Forelimb muscle (tissue), 1 donor: ENCODE measurements at places on chromosomes 5 and 9. TPM values are rescaled to one million over a fixed set of nuclear protein-coding genes. Genes with fewer than 3 reads are reported as not detected.

GPR151 gene
- not detected for polyA plus RNA-seq

SPATA31C2 gene
- not detected for polyA plus RNA-seq

DNA sequence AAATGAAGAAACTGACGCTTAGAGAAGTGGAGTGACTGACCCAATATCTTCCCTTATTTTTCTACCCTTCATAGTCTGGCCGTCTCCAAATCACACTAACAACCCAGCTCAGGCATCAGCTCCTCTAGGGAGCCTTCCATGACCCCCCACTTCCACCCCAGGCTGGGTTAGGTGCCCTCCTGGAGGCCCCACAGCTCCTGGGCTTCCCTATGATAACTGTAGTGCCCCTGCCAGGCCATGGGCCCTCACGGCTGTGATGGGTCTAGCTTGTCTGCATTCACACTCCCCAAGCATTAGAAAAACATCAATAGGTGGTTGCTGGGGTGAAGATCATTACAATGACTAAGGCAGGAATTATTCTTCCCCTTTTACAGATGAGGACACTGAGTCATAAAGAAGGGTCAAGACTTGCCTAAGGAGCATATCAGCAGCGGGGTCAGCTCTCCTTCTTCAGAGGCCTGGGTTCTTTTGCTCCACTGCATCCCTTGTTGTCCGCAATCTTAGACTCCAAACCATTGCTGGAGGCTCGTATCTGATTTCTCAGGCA lies 7.3 kb downstream of the CORO2A start:
- DNase-seq: no peak

FTMT gene
- not detected for polyA plus RNA-seq

GABRA6 gene
- polyA plus RNA-seq: not detected

DNA sequence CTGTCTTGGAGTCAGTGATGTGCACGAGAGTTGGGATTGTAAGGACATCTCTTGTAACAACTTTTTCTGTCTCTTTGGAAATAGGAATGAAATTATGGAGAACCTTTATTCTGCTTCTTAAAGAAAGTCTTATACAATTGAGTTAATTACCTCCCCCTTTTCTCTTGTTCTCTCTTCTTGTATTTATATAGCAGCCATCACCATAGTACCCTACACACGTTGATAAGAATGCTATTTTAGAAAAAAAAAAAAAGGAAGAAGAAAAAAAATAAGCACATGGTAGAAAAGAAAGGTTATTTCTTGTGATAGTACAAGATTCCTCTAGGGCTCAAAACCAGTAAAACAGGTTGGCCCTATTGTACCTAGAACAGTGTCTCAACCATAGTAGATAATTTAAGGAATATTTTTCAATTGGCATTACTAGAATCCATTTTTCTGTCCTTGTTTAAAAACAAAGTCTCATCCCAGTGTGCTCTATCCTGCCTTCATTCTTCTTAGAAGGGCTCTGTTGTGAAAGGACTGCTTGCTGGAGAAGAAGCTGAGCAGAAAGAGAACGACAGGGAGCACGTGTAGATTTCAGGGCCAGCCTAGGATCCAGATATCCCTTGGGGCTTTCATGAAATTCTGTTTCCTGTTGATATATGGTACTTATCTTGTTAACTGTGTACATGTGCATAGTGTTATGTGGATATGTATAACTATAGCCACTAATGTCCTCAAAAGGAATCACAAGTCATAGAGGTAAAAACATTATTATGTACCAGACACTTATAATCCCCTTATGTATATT lies 392.3 kb upstream of the MEF2C start:
- DNase-seq: no peak

DNA sequence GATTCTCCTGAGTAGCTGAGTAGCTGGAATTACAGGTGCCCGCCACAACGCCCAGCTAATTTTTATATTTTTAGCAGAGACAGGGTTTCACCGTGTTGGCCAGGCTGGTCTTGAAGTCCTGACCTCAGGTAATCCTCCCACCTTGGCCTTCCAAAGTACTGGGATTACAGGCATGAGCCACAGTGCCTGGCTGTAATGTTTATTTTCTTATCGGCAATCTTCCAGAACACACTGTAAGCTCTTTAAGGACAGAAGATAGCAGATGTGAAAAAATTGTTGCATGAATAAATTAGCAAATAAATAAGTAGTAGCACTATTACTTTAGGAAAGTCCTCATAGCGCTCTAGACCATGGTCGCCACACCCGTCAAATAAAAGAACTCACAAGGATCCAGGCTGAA lies 100.5 kb downstream of the ENC1 start:
- no peak for DNase-seq

PPP3R2 gene
- not detected for polyA plus RNA-seq

GRCh38 chr9:82997476-82998140 lies 65.3 kb downstream of the RASEF start:
- DNase-seq: no peak

TIMD4 gene
- polyA plus RNA-seq: 1.1 TPM

GABRG2 gene
- not detected for polyA plus RNA-seq
